Keratinocyte (primary cell): ENCODE measurements at places on chromosomes 2 and 18. TPM values are rescaled to one million over a fixed set of nuclear protein-coding genes. Genes with fewer than 3 reads are reported as not detected.

Gene ANKRD30B
- polyA plus RNA-seq: not detected in 3 replicates

DNA sequence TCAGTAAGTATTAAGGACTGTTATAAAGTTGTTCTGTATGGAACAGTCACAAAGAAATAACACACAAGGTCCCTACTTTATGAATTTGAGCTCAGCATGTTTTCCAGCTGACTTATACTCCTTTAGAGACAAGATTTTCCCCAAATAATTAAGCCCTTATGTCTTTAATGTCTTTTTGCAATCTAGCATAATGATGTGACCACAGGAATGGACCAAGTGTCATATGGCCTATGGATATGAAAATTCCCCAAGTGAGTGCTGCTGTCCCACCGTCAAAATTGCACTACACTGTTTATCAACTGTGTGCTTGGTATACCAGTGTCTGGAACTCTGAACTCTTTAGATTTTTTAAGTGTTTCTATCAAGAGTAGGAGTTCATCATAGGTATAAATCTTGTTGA is 369.6 kb downstream of the PID1 start:
- no peak for DNase-seq
- no peaks in the 10 kb centered on the region for H3K27me3 ChIP-seq
- no peaks in the 10 kb centered on the region for H3K36me3 ChIP-seq

Gene ACTG2
- polyA plus RNA-seq: 0.12 to 0.18 TPM in 2 of 3 replicates, not detected in the other

Gene SDC1
- polyA plus RNA-seq: 696 to 1,073 TPM (median 1,057 TPM) in 3 replicates

Gene DOCK10
- polyA plus RNA-seq: 1.0 to 2.5 TPM (median 1.4 TPM) in 3 replicates

DNA sequence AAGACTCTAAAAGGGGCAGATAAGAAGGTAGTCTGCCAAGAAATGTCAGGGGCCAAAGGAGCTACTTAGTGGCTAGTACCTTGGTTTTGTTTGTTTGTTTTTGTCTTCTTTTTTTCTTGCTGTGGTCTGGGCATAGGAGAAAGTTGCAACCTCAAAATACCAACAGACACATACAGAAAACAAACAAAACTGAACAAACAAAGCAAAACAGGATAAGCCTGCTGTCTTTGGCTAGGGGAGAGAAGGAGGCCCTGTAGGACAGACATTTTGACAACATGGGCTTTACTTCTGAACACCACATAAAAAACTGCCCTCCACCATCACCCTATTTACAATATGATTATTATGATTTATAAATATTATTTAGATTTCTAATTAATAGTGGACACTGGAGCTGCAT is 460.8 kb downstream of the PTH2R start:
- H3K27ac ChIP-seq: no peak overlapping the region
- DNase-seq: no peak
- no peaks in the 10 kb centered on the region for H3K36me3 ChIP-seq

Gene CNTNAP5
- not detected in 3 replicates for polyA plus RNA-seq

- DNase-seq: no peak
- H3K4me1 ChIP-seq: peaks cover 57% of the 10 kb centered on the region
- no peak overlapping the region for H3K27ac ChIP-seq
- no peaks in the 10 kb centered on the region for H3K36me3 ChIP-seq
These were observed 39.5 kb downstream of the SDC1 start for GRCh38 chr2:20185176-20186022.

Gene CD207
- not detected in 3 replicates for polyA plus RNA-seq

- H3K27me3 ChIP-seq: peaks cover 4% of the 10 kb centered on the region
- H3K36me3 ChIP-seq: no peaks in the 10 kb centered on the region
- DNase-seq: no peak
- no peaks in the 10 kb centered on the region for H3K4me1 ChIP-seq
These were observed 31.1 kb upstream of the LDLRAD4 start for GRCh38 chr18:13187498-13187897.

Gene LIPG
- 200 to 263 TPM (median 241 TPM) in 3 replicates for polyA plus RNA-seq

DNA sequence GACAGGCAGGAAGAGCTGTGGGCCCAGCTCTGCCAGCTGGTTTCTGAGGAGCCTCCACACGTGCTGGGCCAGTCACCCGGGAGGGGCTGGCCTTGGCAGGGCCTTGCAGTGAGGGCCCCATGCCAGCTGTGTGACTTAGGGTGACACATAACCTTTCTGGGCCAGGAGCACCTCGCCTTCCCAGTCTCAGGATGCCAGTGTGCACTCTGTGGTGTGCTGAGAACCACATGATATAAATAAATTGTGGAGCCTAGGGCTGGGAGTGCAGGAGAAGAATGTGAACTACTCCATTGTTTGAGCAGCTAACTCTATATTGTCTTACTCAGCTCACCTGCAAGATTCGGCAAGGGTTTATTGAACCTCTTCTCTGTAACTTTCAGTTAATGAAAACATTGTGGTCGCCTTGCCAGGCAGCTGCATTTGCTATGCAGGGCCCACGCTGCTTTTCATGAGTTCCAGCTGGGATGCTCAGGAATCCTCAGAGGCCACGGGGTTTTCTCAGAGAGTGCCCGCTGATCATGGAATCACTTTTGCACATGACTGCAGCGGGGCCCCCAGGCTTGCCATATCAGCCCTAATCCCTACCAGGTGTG is 222.3 kb downstream of the SH3RF3 start:
- H3K27ac ChIP-seq: no peak overlapping the region
- peaks cover 14% of the 10 kb centered on the region for H3K4me1 ChIP-seq
- peak; percentile 60 for DNase-seq
- peaks cover 34% of the 10 kb centered on the region for H3K27me3 ChIP-seq
- H3K4me3 ChIP-seq: no peak overlapping the region

DNA sequence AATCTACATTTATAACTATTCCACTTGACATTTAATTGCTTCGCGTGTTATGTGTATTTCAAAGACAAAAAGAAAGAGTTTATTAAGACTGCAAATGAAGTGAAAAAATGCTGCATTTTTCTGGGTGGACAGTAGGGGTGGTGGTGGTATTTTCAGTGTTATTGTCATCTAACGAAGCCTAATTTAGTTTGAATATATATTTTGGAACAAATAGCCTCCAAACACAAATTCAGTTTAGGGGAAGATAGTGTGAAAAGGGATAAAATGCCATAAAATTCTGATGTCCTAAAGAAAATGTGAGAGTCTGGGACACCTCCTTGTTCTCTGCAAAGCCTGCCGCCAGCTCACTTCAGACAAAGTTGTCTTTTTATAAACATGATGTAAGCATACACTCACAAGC is 425.1 kb downstream of the NRXN1 start:
- H3K27ac ChIP-seq: no peak overlapping the region
- no peaks in the 10 kb centered on the region for H3K27me3 ChIP-seq
- no peak overlapping the region for H3K4me3 ChIP-seq

GRCh38 chr2:88190808-88191721 is 20.9 kb downstream of the THNSL2 start:
- no peaks in the 10 kb centered on the region for H3K27me3 ChIP-seq
- no peak overlapping the region for H3K4me3 ChIP-seq
- no peaks in the 10 kb centered on the region for H3K4me1 ChIP-seq

DNA sequence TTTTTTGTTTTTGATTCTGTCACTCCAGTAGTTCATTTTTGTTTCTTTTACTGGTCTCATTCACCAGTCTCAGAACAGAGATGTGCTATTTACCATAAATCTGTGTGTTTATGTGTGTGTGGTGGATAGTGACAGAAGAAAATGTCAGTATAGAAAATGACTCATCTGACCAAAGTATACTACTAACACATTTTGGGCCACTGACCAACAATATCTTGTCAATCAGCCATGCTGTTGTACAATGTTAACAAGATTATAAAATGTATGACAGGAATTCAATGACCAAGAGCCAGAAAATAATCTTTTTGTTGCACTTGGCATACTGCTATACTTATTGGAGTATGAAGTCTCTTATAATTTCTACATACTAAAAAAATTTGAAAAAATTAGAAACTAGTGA is 1081.4 kb upstream of the NRXN1 start:
- DNase-seq: no peak
- H3K4me1 ChIP-seq: no peaks in the 10 kb centered on the region
- H3K36me3 ChIP-seq: no peaks in the 10 kb centered on the region
- no peak overlapping the region for H3K4me3 ChIP-seq

Gene GPR45
- polyA plus RNA-seq: not detected in 3 replicates

DNA sequence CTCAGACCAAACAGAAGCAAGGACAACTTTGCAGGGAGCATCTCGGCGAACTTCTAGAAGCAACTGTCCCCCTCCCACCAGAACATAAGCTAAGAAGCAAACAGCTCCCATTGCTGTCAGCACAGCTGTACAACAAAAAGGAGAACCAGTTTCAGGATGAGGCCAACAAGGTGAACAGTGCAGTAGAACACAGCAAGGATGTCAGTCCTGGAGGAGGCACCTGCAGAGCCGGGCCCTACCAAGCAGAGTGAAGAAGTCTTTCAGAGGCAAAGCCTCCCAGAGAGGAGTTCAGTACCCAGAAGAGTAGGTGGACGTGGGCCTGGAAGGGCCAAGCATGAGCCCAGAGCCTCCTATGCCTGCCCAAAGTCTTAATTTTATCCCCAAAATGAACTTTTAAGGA is 1.0 kb downstream of the PASK start:
- H3K27me3 ChIP-seq: no peaks in the 10 kb centered on the region
- peak overlapping the region; percentile 88 for H3K4me3 ChIP-seq
- DNase-seq: no peak
- peaks cover 4% of the 10 kb centered on the region for H3K36me3 ChIP-seq

DNA sequence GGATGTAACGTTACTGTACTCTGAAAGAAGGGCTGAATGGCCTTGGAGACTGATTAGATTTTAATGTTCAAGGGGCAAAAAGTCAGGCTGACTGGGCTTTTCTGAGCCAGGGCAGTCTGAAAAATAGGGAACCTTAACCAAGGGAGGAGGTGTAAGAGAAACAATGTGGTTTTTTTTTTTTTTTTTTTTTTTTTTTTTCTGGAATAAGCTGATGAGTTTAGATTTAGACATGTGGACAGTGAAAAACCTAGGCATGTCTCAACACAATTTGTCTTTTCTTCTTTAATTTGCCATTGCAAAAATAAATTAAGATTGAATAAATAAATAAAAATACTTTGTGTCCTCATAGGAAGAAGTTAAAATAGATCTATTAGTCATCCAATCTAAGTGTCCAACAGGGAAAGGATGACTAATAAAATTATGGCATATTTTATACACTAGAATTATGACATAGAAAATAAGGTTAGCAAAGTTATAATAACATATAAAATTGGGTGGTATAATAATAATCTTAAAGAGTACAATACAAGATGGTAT is 237.6 kb upstream of the TRIB2 start:
- DNase-seq: no peak
- H3K27me3 ChIP-seq: no peaks in the 10 kb centered on the region

DNA sequence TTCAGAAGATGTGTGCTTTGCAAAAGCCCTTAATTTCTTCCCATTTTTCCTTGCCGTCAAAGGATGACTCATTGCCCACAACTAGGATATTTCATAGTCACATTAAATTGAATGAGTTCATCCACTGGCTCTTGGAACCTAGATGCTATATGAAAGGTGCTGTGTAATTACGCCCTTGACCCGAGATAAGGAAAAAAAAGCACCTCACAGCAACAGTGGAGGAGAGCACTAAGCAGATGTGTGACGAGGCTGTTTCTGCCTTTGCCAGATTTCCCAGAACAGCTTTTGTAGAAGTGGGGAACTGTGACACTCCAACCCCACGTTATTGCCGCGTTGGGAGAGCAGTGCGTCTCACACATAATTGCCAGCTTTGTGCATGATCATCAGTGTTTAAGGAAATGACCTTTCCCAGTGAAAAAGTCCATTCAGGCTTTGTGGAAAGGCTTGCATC is 33.3 kb upstream of the TMEM87B start:
- H3K4me3 ChIP-seq: no peak overlapping the region
- H3K27ac ChIP-seq: no peak overlapping the region
- no peaks in the 10 kb centered on the region for H3K4me1 ChIP-seq
- peaks cover 32% of the 10 kb centered on the region for H3K27me3 ChIP-seq
- no peaks in the 10 kb centered on the region for H3K36me3 ChIP-seq

GRCh38 chr2:112644155-112644932 is 1.4 kb upstream of the SLC20A1 start:
- no peaks in the 10 kb centered on the region for H3K27me3 ChIP-seq
- peak overlapping the region; percentile 69 for H3K4me3 ChIP-seq
- peaks cover 21% of the 10 kb centered on the region for H3K36me3 ChIP-seq

- H3K4me3 ChIP-seq: peak within 1 kb of the TSS; percentile 70
- DNase-seq: no peak
- peaks cover 3% of the 10 kb centered on the region for H3K36me3 ChIP-seq
These were observed at the start of gene FAM110C for GRCh38 chr2:46471-47345. Gene FAM110C (minus strand): TSS chr2:46505. CDS start chr2:46385, 120 bp downstream.

Gene REG1B
- not detected in 3 replicates for polyA plus RNA-seq
